NB4 (cell line): ENCODE measurements at places on chromosomes 7 and 10.

GRCh38 chr10:74117738-74118137, 32.9 kb downstream of the AP3M1 start:
- DNase-seq = no peak

GRCh38 chr7:54546081-54546985, 4.2 kb downstream of the VSTM2A start:
- DNase-seq = no peak

DNA sequence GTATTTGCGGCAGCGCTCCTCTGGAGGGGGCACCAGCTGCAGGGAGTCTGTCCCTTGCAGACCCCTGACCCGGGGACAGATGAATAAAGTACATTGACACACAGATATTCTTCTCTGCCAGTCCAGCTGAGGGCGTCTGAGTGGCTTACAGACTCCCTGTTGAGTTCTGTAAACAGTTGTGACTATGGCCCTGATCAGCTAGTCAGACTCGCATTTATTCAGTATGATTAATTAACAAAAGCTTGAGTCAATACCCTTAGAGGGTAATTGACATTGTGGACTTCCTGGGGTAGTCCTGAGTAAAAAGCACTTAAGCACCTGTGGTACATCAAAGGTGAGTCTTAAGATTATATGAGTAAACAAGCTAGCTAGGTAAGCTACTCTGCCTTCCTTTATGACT, 21.0 kb downstream of the ANKRD30A start:
- DNase-seq = peak; percentile 45

GRCh38 chr10:88116971-88117626, 253.7 kb downstream of the PTEN start:
- peak; percentile 25 for DNase-seq

DNA sequence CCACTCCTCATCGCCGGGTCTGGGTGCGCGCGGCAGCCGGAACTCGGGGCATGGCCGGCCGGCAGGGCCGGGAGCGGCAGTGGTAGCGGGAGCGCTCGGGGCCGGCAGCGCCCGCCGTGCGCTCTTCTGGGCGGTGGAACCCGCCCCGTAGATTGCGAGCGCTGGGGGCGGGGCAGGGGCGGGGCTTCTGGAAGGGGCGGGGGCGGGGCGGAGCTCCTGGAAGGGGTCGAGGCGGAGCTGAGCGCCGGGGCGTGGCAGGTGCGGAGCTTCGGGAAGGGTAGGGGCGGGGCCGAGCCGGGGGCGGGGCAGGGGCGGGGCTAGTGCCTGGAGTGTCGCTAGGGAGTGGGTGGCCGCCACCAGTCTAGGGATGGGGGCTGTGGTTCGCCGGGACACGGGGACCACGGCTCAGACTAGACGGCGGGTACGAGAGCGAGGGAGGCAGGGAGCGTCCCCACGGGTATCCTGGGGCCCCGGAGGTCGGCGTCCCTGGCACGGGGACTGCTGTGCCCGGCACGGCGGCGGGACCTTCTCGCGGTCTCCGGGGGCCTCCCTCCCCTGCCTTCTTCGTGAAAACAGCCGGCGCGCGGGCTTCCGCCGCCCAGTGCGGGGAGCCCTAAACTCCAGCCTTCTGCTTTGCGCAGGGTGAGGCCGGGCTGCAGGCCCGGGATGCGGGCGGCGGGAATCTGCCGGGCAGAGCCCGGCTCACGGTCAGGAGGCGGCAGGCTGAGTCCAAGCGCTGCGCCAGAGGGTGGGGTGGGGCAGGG, at the start of gene STK32C:
TSS of gene STK32C (minus strand) at position 128 of the 764 bp plus-strand sequence. CDS start at position 11, 117 bp downstream.
- DNase-seq = peak; percentile 90

GRCh38 chr10:128512767-128513166, 386.5 kb upstream of the MKI67 start:
- no peak for DNase-seq

DNA sequence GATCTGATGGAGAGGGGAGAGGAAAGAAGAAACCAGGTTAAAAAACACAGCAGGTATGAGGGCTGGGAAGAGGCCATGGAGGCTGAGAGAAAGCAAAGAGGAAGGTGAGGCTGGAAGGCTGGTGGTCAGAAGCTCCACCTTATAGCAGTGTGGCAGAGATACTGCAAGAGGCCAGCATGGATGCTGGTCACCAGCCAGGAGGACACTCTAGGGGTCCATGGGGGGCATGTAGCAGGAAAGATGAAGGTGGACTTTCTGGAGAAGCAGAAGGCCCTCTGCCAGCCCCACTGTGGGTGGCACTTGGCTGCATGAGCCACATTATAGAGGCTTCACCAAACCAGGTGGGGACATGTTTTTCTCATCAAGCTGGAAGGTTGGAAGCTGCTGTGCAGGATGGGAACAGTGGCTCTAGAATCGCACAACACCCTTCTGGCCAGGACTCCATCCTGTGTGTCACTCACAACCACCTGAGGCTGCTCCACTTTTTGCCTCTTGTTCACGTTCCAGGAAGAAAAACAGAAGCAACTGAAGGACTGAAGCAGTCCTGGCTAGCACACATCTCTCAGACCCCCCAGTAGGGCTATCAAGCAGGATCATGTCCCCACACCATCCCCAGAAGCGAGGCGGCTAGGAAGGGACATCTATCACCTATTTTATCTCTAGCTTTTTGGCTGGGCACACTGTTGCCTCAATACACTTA, 587.5 kb upstream of the MGMT start:
- DNase-seq = no peak

GRCh38 chr10:71487726-71488125, 91.0 kb downstream of the CDH23 start:
- DNase-seq = peak; percentile 26

- DNase-seq = peak; percentile 5
Measured at GRCh38 chr10:108434559-108435252, 1270.2 kb upstream of the SORCS1 start.

- DNase-seq = peak; percentile 13
Measured at GRCh38 chr7:129073738-129074137, 18.8 kb upstream of the TNPO3 start.

GRCh38 chr10:122497241-122497640, 35.9 kb downstream of the HTRA1 start:
- DNase-seq = no peak

DNA sequence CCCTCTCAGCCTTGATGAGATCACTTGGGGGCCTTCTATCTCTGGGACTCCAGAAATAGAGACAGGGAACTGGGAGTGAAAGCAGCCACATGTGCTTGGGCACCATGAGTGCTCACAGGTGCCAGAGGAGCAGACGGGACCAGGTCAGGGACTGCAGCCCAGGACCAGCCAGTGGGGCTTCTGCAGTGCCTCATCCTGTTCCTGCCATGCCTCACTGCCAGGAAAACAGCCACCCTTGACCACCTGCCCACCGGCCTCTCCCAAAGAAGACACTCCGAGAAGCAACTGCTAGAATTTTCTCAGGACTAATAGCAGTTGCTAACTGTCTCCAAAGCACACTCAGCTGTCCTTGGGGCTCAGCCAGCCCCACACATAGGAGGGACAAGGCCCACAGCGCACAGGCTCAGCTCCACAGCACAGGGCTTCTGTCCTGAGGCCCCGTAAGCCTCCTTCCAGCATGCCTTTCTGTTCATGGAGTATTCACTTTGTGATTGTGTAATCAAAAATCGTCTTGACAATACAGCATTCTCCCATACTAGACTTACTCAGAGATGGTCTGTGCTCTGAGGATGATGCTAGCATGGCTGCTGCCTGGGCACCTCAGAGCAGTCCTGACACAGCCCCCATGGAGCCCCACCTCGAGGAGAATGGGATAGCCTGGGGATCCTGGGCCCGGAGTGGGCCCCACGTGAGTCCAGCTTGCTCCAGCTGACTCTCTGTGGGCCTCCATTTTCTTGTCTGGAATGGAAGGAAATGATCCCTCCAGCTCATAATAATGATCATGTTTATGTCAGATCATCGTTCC, 115.7 kb upstream of the RET start:
- DNase-seq = peak; percentile 57

DNA sequence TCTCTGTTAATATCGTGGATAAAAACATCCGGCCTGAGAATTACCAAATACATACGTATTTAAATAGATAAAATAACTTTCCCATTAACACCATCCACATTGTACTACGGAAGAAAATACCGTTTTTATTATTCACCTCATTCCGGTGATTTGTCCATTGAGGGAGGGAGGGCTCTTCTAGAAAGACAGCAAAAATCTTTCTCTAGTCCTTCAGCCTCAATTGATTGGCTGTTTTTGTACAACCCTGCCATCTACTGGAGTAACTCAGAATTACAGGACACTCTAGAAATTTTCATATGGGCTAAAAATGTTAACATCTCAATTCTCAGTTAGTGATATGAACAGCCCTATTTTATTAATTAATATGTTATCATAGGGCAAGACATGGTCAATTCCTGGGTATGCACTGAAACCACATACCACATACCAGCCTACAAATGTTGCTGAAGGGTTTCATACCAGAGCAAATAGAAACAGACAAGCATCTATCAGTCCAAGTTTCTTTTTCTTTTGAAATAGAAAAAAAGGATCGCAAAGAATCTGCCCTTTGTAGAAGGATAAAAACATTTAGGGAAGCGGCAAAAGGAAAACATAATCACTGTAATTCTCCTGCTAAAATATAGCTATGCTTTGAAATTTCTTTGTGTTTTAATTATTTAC, 55.8 kb upstream of the CDCA7L start:
- peak; percentile 63 for DNase-seq

GRCh38 chr10:46028584-46029460, 1.6 kb downstream of the NCOA4 start:
- peak; percentile 81 for DNase-seq

GRCh38 chr7:20301311-20301939, 29.3 kb upstream of the ITGB8 start:
- peak; percentile 67 for DNase-seq

GRCh38 chr7:16129431-16130110, 291.8 kb downstream of the CRPPA start:
- DNase-seq = no peak

- DNase-seq = no peak
Measured at GRCh38 chr7:109375823-109376222, 806.1 kb downstream of the DNAJB9 start.

DNA sequence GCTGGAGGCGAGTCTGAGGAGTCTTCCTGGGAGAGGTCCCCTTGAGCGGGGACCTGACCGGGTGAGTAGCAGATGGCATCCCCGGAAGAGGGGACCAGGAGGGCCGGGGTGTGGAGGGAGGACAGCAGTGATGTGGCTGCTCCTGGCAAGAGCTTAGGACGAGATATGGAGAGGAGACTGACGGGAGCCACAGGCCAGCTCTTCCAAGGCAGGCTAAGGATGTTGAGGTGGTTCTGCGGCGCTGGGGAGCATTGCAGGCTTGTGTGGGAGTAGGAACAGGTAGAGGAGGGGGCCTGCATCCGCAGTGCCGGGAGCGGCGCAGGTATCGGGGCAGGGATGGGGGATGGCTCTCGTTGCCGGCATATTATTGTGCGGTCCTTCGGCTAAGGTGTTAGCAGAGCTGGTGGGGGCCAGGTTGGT, 76.7 kb upstream of the ANLN start:
- DNase-seq = no peak

DNA sequence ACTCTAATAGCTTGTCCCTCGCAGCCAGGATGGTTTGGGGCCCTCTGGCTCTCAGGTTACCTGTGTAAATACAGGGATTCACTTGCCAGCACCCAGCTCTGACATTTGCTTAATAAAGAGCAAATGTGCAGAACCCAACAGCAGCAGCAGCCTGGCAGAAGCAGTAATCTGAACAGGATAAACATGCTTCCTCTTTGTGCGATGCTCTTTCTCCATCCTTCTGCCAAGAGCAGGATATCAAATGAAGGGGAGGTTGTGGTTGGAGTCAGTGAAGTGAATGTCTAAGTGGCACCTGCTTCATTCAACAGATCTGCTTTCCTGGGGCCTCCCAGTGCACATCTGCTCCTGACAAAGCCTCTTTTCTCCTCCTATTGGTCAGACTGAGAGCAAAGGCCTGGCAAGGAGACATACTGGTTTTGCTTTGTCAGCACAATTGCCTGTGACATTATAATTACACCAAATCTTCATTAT, 130.3 kb downstream of the NRF1 start:
- DNase-seq = peak; percentile 24

DNA sequence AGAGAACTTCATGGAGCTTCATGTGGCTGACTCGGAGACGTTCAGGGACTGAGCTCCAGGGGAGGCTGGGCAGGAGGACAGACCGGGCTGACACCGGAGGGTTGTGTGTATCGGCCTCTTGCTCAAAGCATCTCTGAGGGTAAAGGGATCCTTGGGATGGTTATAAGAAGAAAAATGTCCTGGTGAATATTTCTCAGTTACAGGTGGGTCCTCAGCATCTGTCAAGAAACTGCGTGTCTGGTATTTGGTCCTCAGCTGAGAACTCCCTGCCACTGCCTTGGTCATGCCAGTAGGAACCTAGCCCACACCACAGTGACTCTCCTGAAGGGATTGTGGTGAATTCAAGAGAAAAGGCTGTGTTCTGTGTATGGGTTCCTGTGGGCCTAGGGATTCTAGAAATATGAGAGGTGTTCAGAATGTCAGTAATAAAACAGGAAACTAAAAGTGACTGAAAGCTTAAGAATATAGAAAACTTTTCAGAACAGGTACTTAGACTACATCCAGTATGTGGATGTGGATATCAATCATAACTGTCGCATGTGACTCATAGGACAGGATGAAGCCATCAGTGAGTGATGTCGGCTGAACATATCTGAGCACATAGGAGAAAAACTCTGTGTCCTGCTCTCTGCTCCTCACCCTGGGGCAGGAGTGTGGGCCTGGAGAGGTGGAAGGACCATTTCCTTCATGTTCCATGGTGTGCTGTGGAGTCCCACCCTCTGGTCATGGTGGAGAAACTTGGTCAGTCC, 28.4 kb downstream of the MBL2 start:
- DNase-seq = no peak

DNA sequence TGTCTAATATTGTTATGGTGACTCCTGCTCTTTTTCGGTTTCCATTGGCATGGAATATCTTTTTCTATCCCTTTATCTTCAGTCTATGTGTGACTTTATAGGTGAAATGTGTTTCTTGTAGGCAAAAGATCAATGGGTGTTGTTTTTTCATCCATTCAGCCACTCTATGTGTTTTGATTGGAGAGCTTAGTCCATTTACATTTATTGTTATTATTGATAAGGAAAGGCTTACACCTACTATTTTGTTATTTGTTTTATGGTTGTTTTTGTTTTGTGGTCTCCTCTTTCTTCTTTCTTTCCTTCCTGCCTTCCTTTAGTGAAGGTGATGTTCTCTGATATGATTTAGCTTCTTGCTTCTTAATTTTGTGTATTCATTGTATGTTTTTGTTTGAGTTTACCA, 414.3 kb downstream of the ADRA2A start:
- no peak for DNase-seq
